ENCODE measurements at places on chromosomes 5 and 9. TPM values are rescaled to one million over a fixed set of nuclear protein-coding genes. Genes with fewer than 3 reads are reported as not detected.

Gene SPATA31A1
- not detected for total RNA-seq

Gene ENHO
- not detected for total RNA-seq

Gene TAF11L5
- not detected for total RNA-seq

Gene FBN2
- 81.6 TPM for total RNA-seq

Gene SIGMAR1
- 76.7 TPM for total RNA-seq

- DNase-seq = no peak
These were observed 27.1 kb downstream of the GRAMD2B start for GRCh38 chr5:126450346-126450745.

DNA sequence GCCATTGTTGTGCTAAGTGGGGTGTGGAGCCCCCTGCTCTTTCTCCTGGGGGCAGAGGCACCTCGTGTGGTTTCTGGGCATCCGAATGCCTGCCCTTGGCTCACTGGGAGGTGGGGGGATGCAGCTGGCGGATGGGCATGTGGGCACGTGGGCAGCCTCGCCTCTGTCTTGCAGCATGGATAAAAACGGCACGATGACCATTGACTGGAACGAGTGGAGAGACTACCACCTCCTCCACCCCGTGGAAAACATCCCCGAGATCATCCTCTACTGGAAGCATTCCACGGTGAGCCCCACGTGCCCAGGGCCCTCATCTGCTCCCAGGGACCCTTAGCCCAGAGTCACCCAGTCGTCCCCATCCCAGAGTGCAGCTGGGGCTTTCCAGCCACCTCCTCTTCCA lies 25.3 kb downstream of the PTGES2 start:
- DNase-seq = no peak

DNA sequence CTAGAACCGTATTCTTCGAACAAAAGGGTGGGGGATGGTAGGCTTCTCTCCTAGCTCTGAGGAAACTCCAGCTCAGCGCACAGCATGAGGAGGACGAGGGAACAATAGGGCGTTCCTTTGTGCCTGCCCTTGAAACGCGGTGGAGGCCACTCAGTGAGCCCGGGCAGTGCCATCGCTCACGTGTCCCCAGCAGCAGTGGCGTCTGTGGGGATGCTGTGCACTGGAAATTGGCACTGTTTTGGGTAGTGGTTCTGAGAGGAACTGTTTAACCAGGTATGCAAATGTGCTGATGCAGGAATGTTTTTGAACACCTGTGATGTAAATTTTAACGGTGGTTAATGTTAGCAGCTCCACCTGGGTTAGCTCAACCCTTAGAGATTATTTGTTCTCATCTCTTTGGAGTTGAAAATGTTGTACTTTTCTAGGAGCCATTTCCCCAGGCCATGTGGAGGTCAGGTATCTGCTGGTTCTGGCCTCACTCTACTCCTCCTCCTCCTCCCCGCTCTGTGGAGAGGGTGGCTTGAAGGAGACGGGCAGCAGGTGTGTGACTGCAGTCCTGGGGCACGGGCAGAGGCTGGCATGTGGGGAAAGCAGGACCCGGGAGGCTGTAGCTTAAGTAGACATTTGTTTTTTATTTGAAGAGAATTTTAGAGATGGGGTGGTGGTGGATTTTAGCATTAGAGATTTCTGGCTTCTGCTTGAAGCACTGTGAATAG lies 48.3 kb downstream of the EHMT1 start:
- DNase-seq = no peak

DNA sequence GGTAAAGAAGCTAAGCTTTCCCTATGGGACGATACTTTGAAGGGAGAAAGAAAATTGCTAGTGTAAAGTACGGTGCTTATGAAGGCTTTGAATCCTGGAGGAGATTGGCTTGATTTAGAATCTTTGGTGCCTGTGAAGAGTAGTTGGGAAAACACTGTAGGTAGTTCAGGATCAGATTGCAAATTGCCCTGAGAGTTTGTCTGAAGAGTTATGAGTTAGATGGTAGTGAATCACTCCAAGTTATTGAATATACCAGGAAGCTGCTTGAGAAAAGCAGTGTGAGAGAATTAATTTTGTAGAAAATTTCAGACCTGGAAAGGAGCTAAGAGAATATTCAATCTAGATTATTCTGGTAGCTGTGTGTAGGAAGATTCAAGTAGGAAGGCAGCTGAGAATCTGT lies 11.5 kb downstream of the MAN2A1 start:
- DNase-seq = no peak
